ENCODE measurements at places on chromosomes 5 and 9.

DNA sequence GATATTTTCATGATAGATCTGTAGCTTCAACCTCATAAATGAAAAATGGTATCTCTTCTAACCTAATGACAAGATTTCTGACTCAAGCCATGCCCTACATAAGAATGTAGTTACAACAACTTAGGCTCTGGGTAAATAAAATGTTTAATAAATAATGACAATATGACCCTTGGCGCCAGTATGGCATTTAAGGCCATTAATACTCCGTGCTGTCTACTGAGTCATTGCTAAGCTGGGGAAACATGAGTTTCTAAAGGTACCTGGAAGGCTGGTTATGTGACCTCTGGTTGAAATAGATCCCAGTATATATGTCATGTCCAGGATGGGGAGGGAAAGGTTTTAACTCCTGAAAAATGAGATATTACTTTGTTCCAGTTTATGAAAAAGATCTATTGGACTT lies 58.0 kb upstream of the CEMIP2 start:
- no peak for DNase-seq

- no peak for DNase-seq
Measured at GRCh38 chr5:54217826-54218503, 92.4 kb downstream of the ARL15 start.

- peak; percentile 45 for DNase-seq
Measured at GRCh38 chr9:136117291-136117915, 1.3 kb downstream of the TMEM250 start.

DNA sequence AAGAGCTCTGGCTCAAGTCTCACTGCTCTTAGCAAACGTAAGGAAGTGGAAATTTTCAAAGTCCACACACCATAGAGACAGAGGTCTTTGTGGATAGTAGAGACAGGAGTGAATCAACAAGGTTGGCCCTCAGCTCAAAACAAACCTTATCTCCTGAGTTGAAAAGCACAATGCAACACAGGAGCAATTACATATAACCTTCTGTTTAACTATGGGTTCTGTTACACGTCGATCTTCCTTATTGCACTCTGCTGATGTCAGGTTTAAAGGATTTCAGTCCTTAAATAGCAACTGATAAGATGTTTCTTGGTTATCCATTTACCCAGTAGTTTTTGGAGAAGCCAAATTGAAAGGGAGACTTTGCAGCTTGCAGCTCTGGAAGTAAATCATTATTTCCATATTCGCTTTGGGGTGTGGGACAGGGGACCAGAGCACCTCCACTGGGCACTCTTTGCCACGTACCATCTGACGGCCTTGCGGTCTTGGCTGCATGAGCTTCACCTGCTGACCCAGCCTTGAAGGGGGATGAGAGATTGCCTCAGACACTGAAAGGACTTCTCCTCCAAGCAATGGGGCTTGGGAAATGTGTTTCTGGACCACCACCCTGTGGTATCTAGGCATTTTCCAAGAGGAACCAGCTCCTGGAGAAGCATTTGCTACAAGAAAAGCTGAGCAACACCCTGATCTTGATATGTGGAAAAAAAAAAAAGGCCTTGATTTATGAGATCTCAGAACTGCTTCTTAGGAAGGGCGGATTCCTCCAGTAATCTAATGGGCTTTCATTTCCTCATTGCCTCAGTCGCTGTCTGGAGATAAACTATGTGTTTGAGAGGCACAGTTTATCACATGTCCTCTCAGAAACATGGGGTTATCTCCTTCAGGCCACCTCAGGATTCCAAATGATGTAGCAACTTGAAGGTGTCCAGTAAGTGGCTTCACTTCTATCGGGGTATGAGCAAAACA lies 56.2 kb upstream of the ZNF622 start:
- DNase-seq: no peak

DNA sequence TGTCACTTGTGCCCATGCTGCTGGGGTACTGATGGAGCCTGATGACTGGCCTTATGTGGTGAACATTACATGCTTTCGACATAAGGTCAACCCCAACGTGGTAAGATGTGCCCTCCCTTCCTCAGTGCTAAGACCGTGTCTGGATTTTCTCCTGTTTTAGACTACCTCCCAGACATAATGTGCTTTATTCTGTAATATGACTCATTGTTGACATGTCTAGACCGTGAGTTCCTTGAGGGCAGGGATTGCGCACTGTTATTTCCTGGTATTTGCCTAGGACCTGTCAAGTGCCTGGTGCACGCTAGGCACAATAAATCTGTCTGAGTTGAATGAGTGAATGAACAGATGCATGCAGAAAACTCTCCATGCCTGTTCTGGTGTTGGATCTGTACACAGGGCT lies 346.0 kb downstream of the KDM4C start:
- no peak for DNase-seq

GRCh38 chr9:131275332-131276093 lies 797 bp downstream of the FAM78A start:
- peak; percentile 48 for DNase-seq

GRCh38 chr5:109917154-109917546 lies 227.4 kb downstream of the MAN2A1 start:
- DNase-seq: no peak

Data from activated CD4-positive, alpha-beta memory T cell treated with anti-CD3 and anti-CD28 coated beads, Interleukin-2, amount 10 ng/mL, durations not matched to agents 7 days and 5 days (primary cell).